ENCODE measurements at places on chromosomes 4 and X. TPM values are rescaled to one million over a fixed set of nuclear protein-coding genes. Genes with fewer than 3 reads are reported as not detected.

The POLN gene
- total RNA-seq: 1.5 TPM

- H3K4me3 ChIP-seq: no peak overlapping the region
- H3K4me1 ChIP-seq: no peaks in the 10 kb centered on the region
- H3K36me3 ChIP-seq: no peaks in the 10 kb centered on the region
- no peak for DNase-seq
- H3K27ac ChIP-seq: no peak overlapping the region
- H3K27me3 ChIP-seq: no peaks in the 10 kb centered on the region
Observed at GRCh38 chrX:87045352-87045751, 472.2 kb upstream of the KLHL4 start.

The MGST2 gene
- total RNA-seq: 2.6 TPM

The SPOCK3 gene
- not detected for total RNA-seq

DNA sequence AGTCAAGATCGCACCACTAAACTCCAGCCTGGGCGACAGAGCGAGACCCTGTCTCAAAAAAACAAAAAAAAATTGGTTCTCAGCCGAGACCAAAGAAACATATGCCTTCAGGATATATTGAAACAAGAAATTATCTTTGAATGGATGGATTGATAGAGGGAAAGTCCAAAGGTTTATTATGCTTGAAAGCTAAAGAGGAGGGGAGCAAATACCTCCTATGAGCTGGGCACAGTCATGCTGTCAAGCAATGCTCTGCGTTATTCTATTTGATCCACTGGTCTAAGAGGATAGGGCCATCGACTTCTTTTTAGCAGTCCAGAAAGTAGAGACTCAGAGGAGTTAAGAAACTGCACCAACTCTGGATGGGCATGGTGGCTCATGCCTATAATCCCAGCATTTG, 85.9 kb upstream of the SLC34A2 start:
- no peaks in the 10 kb centered on the region for H3K27me3 ChIP-seq
- no peaks in the 10 kb centered on the region for H3K36me3 ChIP-seq
- no peak overlapping the region for H3K27ac ChIP-seq
- no peaks in the 10 kb centered on the region for H3K4me1 ChIP-seq
- H3K4me3 ChIP-seq: no peak overlapping the region

DNA sequence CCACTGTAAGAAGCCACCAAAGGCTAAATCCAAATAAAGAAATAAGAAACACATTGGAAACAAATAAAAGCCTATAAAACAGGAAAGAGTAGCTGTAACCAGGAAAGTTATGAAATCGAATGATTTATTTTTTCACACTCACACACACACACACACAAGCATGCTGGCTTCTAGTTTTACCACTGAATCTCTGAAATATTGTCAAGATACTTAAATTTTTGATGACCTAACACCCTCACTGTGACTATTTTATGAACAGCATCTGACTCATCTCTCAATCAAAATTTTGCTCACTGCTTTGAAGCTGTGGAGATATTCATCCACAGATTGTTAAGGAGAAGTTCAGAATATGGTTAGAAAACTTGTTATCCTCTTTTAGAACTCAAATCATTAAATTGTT, 13.9 kb upstream of the GABRB1 start:
- no peaks in the 10 kb centered on the region for H3K4me1 ChIP-seq
- H3K36me3 ChIP-seq: no peaks in the 10 kb centered on the region
- no peak overlapping the region for H3K27ac ChIP-seq
- no peaks in the 10 kb centered on the region for H3K27me3 ChIP-seq

DNA sequence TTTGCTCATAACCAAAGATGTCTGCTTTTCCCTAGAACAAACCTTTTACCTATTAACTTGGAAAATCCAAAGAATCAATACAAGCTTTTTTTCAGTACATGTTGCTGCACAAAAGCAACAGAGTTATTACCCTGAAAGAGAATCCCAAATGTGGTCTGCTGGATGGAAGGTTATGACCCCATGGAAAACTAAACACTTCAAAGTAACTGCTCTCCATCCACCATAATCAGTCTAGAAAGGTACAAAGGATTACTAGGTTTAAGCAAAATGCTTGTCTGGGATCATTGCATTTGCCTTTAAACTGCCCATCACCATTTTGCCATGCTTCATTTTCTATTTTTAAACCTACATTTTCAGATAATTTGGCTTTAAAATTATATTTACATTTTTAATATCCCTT, 11.7 kb downstream of the MMRN1 start:
- H3K27me3 ChIP-seq: no peaks in the 10 kb centered on the region
- no peak overlapping the region for H3K4me3 ChIP-seq
- H3K36me3 ChIP-seq: no peaks in the 10 kb centered on the region
- no peak for DNase-seq
- no peaks in the 10 kb centered on the region for H3K4me1 ChIP-seq
- H3K27ac ChIP-seq: no peak overlapping the region

DNA sequence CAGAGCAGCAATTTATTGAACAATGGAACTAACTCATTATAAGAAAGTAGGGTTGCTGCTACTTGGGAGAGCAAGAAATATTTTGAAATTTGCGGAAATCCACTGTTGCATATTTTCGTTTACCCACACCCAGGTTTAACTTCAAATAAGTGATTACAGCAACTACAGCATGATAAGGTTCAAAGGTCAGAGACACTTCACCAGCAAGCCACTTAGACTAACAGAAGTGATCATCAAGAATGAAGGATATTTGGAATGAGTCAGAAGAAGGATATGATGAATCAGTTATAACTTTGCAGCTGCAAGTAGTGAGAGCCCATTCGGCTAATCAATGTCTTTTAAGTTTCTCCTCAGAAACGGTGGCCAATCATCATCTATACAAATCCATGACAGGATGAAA, 199.3 kb downstream of the TMA16 start:
- H3K4me1 ChIP-seq: no peaks in the 10 kb centered on the region
- no peaks in the 10 kb centered on the region for H3K27me3 ChIP-seq
- H3K27ac ChIP-seq: no peak overlapping the region
